ENCODE measurements at places on chromosomes 5 and 9.

- no peak for DNase-seq
Measured at GRCh38 chr5:82291420-82291819, 13.3 kb upstream of the RPS23 start.

- DNase-seq: no peak
Measured at GRCh38 chr9:98881836-98882568, 61.7 kb upstream of the COL15A1 start.

- DNase-seq: no peak
Measured at GRCh38 chr5:25863811-25864210, 1174.6 kb downstream of the CDH9 start.

- no peak for DNase-seq
Measured at GRCh38 chr5:82058710-82059109, 86.9 kb downstream of the ATG10 start.

GRCh38 chr9:127608104-127608966, 3.7 kb upstream of the STXBP1 start:
- DNase-seq: peak; percentile 87

- no peak for DNase-seq
Measured at GRCh38 chr5:176527246-176528222, 9.7 kb downstream of the RNF44 start.

DNA sequence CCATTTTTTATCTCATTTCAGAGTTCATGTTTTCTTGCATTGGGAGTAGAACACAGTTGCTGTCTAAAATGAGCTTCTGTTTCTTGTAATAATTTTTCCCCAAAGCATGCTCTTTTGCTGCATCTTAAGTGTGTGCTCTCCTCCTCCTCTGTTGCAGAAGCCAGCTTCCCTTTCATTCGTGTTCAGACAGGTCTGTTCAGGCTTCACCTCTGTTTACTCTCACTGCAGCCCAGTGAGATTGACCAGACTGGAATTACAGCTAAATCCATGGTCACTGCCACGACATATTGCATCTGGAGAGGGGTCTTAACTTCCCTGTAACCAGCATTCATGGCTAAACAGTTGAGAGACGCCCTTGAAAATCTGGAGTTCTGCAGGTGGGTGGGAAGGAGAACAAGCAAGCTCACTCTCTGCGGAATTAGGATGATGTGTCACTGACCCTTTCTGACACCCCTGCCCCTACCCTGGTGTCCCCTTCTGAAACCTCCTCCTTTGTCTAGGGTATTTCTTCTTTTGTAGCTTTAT, 223.2 kb downstream of the FSTL4 start:
- DNase-seq: peak; percentile 17

- DNase-seq: no peak
Measured at GRCh38 chr5:72510610-72511181, 3.5 kb upstream of the ZNF366 start.

GRCh38 chr5:110441035-110441434, 285.4 kb downstream of the TMEM232 start:
- no peak for DNase-seq

GRCh38 chr5:180072556-180072955, 997 bp upstream of the RNF130 start:
- DNase-seq: no peak

- DNase-seq: peak; percentile 37
Measured at GRCh38 chr5:171388816-171389168, 1.1 kb downstream of the NPM1 start.

GRCh38 chr9:130601100-130601499, 21.7 kb downstream of the FUBP3 start:
- no peak for DNase-seq

GRCh38 chr9:119412399-119412798, 43.2 kb upstream of the BRINP1 start:
- DNase-seq: no peak

- DNase-seq: no peak
Measured at GRCh38 chr5:4027088-4027734, 431.6 kb downstream of the IRX1 start.

DNA sequence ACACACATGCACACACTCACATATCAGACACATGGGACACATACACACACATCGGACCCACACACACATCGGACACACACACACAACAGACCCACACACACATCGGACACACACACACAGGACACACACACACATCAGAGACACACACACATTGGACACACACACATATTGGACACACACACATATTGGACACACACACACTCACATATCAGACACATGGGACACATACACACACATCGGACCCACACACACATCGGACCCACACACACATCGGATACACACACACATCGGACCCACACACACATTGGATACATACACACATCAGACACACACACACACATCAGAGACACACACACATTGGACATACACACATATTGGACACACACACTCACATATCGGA, 12.8 kb upstream of the LAMC3 start:
- no peak for DNase-seq

GRCh38 chr5:127870914-127871313, 167.7 kb downstream of the CCDC192 start:
- no peak for DNase-seq

DNA sequence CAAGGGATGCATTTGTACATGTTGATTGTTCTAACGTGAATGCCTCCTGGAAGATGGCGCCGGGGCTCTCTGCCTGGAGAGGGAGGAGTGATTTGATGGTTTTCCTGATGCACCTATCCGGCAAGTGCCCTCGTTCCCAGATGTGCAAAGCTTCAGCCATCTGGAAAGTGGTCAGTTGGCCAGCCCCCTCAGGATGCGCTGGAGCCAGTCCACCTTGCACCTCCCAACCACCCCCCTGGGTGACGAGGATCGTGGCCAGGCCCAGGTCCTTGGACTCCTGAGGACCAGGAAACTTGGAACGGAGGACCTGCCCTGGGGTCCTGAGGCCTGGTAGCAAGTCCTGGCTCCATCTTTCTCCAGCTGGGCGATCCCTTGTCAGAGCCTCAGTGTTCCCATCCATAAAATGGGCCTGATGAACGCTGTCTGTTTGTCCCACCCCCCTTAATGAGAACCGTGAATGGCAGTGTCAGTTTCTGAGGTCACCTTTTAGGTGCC, 23.6 kb upstream of the RNU6ATAC start:
- DNase-seq: no peak

GRCh38 chr9:124964056-124964455, 23.2 kb upstream of the GOLGA1 start:
- DNase-seq: no peak

DNA sequence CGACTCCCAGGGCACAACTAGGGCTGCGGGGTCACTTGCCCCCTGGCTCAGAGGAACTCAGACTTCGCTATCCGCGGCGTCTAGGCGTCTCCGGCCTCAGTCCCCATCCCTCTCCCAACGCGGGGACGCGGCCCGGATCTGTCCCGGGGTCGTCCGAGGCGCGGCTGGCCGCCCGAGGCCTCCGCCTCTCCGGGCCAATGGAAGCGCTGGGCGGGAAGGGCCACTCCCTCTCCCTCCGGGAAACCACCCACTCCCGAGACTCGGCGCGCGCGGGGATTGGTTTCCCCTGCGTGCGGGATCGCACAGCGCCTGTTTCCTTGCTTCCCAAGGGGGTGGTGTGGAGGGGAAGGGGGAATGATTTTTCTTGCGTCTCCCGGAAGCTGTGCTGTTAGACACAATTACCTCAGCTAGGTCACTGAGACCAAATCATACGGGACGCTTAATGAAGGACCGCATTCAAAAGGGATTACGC, 38.3 kb downstream of the NR2F1 start:
- DNase-seq: peak; percentile 66

GRCh38 chr5:139146809-139147482, 51.2 kb downstream of the SIL1 start:
- no peak for DNase-seq

DNA sequence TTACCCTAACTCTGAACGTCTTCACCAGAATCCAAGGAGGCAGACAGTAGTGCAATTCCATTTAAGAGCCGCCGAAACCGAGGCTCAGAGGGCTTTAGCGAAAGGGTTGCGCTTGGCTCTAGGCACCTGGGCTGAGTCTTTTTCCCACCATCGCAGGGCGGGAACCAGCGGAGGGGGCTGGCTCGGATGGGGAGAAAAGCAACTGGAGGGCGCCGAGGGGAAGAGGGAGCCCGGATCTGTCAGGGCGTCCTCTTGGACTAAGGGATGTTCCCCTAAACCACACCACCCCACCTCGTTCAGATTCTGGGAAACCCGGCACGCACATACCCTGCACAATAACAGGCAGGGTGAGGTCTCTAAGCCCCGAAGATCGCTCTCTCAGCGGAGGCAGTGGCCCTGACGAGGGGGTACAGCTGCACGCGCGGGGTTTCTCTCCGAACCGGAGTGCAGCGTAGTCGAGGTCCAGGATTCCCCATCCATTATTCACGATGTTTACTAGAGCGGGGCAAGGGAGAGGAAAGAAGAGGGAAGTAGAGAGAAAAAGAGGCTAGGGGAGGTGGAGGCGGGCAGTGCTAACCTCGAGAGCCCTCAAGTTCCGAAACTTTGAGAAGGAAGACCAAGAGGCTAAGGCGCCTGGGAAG, 1.3 kb upstream of the POU4F3 start:
- no peak for DNase-seq

DNA sequence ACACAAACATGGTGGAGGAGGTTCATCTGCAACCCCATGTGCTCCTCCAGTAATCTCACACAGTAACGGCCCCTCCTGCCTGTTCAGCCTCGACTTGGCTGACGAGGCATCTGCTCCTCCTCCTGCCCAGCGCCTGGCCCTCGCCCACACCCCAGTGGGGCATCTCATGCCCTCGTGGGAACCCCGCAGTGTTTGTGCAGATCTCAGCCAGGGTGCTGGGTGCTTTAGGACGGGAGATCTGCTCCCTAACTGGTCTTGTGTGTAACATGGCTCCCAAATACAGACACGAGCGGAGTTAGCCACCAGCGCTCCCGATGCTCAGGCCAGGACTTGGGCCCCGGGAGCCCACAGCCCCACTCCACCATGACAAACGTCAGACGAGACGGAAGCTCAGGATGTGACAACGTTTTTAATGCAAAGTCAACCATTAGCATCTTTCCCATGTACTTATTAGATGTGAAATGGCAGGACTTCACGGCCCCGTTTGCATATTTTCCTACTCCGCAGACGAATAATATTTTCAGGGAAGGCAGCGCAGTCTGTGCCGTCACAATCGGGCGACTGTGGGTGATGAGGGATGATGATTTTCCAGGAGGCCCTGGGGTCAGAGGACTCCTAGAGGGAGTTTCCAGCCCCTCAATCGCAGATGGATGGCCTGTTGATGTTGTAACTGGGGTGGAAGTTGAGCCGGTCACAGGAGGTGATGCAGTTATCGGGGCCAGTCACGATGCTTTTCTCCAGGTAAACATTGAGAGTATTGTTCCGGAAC, 5.5 kb upstream of the MRPS2 start:
- DNase-seq: no peak

GRCh38 chr5:1352231-1353219, 7.6 kb upstream of the CLPTM1L start:
- no peak for DNase-seq

DNA sequence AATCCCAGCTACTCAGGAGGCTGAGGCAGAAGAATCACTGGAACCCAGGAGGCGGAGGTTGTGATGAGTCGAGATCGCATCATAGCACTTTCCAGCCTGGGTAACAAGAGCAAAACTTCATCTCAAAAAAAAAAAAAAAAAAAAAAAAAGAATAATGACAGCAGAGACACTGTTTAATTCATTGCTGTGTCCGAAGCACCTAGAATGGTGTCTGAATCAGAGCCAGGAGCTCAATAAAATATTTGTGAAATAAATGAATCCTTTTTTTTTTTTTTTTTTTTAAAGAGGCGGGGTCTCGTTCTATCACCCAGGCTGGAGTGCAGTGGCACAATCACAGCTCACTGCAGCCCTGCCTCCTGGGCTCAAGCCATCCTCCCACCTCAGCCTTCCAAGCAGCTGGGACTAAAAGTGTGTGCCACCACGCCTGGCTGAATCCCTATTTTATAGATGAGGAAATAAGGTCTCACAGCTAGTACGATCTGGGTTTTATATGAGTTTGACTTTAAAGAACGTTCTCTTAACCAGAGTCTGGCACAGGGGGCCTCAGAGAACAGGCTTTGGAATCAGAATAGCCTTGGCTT, 47.8 kb downstream of the THOC3 start:
- DNase-seq: no peak

DNA sequence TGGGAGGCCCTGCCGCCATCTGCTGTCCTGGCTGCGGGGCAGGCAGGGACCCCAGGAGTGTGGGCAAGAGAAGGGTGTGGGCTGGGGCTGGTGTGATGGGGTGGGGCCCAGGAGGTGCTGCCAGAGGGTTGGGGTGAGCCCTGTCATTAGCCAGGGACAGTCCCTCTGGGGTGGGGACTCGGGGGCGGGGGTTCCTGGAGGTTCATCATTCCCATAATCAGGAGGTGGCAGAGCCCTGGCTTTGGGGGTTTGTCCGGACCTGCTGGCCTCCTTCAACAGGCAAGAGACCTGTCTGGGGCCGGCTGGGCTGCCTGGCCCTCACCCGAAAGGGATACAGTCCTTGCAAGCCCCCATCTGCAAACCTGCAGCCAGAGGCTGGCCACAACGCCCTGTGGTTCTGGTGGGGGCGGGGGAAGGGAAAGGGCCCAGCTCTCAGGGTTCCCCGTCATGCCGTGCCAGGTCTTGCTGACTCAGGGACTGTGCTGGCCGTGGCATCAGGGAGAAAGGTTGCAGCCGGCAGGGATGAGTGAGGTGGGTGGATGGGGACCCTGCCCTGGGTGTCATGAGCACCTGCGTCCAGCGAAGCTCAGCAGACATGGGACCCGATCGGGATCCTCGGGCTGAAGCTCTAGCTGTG, 65.2 kb downstream of the MRPL36 start:
- no peak for DNase-seq

- DNase-seq: no peak
Measured at GRCh38 chr5:55934115-55934613, 60.6 kb downstream of the IL6ST start.

GRCh38 chr9:119250730-119251129, 118.5 kb downstream of the BRINP1 start:
- no peak for DNase-seq

DNA sequence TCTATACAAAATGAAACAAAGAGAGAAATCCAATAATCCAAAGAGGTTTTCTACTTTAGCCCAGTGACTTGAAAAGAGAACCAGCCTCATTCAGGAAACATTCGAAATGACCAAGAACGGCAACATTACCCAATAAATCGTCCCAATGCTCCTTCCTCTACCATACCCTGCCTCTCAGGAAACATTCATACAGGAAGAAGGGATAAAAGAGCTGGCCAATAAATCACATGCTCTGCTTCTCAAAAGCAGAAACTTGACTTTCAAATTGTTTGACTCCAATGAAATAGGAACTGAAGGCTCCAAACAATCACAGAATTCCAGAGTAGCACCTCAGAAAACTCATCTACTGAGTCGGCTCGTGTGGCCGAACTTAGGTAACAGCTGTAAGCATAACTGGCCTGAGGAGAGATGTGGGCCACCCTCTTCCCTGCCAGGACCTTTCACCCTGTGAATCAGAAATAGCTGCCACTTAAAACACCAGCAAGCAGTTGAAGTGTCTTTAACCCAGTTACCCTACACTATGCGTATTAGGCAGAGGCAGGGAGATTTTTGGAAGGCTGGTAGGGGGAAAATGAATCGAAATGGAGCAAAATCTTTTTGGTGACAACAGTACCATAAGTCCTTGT, 14.6 kb downstream of the ARL15 start:
- no peak for DNase-seq

- DNase-seq: no peak
Measured at GRCh38 chr5:95984287-95984938, 22.8 kb upstream of the ELL2 start.

- no peak for DNase-seq
Measured at GRCh38 chr9:128481561-128481960, 23.0 kb upstream of the GLE1 start.
